AG04450 (cell line): ENCODE measurements at places on chromosomes 4 and X.

DNA sequence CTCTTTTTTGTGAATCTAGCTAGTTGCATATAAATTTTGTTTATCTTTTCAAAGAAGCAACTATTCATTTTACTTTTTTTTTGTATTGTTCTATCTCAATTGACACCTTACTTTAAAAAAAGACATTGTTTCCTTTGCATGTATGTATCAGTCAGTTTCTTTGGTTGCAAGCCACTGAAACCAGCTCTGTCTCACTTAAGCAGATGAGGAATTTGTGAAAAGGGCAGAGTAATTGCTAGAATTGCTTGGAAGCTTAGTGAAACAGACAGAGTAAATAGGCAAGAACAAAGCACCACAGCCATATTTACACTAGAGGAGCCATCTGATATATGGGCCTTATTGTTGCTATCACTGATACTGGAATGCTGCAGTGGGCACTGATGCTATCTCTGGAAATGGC lies 231.4 kb upstream of the KLF8 start:
- no peak for DNase-seq

DNA sequence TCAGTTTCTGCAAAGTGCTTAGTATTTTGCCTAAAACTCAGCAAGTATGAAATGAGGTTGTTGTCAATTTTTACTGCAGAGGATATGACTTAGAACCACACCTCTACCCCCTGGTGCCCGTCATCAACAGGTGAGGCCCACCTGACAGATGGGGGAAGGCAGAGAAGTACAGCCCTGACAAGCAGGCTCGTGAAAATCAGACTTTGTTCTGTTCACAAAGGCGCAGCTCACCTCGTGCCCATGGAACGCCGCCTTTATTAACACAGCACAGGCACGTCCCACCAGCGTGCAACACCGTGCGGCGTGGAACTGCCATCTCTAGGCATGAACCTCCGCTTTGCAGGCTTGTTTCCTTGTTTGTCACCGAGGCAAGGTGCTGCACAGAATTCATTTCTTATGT lies 13.3 kb downstream of the CYP4V2 start:
- no peak for DNase-seq

DNA sequence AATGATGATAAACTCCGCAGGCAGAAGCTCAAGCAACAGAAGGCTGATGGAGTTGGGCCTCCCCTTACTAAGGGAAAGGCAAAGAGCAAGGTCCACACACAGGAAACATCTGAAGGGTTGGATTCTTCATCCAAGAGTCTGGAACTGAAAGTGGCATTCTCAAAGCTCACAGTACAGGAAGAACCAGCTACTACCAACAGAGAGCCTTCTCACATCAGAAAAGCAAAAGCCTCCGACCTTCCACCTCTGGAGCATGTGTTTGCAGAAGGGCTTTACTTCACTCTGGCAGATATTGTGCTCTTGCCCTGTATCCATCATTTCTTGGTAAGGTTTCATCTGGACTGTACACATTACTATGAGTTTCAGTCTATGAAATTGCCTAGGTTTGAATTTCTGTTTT lies 10.6 kb downstream of the GSTCD start:
- no peak for DNase-seq

DNA sequence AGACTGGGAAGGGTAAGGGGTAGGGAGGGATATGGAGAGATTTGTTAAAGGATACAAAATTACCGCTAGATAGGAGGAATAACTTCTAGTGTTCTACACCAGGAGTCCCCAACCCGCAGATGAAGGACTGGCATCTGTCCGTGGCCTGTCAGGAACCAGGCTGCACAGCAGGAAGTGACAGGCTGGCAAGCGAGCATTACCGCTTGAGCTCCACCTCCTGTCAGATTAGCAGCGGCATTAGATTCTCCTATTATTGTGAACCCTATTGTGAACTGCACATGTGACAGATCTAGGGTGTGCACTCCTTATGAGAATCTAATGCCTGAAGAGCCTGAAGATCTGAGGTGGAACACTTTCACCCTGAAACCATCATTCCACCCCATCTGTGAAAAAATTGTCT lies 27.9 kb upstream of the BBS7 start:
- no peak for DNase-seq

DNA sequence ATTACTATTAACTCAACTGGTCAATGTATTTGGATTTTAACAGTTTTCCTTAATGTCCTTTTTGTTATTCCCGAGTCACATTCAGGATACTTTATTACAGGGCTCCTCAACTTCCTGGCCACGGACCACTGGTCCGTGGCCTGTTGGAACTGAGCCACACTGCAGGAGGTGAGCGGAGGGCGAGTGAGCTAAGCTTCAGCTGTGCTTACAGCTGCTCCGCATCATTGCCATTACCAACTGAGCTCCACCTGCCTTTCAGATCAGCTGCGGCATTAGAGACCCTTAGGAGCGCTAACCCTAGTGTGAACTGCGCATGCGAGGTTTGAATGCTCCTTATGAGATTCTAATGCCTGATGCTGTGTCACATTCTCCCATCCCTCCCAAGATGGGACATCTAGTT lies 591.7 kb downstream of the CCSER1 start:
- no peak for DNase-seq

DNA sequence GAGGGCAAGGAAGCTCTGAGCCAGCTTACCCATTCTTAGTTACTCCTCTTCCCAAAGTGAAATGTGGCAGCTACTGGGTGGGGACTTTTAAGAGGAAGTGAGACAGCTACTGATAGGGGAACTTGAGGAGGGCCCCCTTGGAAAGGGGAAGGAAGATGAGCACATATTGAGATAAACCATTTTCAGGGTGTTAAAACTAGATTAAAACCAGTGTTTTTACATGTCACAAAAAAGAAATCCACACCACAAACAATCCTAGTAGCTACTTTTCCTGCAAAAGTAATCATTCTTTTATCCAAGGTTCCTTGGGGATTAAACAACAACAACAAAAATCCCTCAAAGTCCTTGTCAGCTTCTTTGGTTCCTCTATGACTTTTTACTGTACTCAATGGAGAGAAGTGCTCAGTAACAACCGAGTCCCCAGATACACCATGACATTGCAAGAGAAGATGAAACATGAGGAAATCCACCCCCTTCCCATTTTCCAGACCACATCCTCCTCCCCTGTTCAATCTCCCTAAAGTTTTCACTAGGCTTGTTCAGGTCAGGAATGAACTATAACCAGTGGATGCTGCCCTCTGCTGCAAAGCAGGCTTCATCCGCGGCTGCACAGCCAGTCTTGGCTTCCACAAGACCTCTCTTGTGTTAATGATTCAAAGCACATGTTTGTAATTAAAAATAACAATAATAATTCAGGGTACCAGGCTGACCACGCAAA lies 113.5 kb upstream of the TMEM164 start:
- DNase-seq = no peak

- no peak for DNase-seq
These were observed 112.3 kb upstream of the BANK1 start for GRCh38 chr4:101678180-101678579.

- no peak for DNase-seq
These were observed 23.1 kb upstream of the LRAT start for GRCh38 chr4:154720618-154721267.

GRCh38 chrX:65769564-65770292 lies 102.3 kb downstream of the MSN start:
- DNase-seq = no peak

DNA sequence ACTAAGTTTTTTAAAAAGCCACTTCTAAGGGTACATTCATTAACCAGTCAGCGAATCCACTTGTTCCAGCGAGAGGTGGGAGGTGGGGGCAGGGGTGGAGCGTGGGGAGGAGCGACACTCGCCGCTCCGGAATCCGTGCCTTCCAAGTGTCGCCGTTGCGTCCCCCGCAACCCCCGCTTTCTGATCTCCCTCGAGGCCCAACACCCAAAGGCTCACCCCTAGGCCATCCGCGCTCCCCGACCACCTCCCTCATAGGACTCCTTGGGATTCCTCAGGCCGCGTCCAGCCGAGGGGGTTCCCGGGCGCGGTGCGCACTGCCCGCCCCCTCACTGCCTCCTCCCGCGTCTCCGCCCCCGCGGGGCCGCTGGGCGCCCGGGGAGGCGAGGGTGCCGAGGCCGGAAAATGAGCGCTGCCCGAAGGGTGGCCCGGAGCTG lies 108.1 kb upstream of the STOX2 start:
- no peak for DNase-seq

DNA sequence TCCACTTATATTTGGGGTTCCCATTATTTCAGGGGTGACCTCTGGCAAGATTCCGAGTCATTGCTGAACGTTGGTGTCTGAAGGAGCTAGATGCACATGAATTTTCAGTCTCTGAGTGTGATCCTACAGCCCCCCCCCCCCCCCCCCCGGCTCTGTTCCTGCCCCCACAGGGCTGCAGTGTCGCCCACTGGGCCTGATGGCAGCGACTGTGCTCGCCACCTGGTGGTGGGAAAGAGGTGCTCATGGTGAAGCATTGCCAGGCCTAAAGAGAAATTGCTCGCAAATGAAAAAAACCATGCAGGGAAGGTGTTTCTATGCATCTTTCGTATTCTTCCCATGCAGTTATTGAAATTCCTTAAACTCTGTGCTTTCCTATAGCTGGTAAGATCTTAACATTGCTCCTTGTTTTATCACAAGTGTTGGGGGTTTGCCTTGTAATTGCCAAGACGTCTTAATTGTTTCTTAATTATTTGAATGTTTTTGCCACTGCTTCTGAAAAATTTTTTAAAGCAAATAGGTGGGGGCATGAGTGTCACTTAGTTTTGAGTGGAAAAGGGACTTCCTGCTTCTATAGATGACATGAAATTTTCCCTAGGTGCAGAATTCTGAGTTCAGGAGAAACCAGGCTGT lies 63.2 kb downstream of the CLDN22 start:
- no peak for DNase-seq

DNA sequence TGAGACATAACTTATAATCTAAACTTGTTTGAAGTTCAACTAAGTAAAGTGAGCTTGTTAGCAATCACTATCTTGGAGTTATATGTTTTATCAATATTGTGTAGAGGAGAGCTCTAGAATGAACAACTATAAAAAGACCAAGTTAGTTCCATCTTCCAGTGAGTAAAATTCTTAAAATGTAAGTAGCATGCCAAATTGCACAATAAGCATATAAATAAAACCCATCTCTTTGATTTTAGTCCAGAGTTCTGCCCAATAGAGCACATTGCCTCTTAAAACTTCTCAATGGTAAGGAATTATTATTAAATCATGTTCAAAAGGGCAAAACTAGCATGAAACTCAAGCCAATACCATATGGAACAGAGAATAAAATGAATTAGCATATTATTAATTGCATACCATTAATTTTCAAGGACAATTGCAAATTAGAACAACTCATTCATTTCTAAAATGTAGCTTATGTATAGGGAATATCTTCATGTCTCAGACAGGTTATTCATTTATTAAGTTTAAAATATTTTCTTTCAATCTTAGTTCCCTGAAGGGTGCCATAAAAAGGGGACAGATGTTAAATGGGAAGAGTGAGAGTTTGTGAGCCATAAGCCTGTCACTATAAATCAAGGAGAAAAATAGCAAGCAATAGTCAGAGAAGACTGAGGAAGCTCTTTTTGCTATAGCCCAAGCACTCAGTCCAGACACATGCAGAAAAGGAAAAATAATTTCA lies 507.6 kb downstream of the CENPC start:
- no peak for DNase-seq

- DNase-seq = no peak
These were observed 36.1 kb upstream of the DOCK11 start for GRCh38 chrX:118459494-118459893.

DNA sequence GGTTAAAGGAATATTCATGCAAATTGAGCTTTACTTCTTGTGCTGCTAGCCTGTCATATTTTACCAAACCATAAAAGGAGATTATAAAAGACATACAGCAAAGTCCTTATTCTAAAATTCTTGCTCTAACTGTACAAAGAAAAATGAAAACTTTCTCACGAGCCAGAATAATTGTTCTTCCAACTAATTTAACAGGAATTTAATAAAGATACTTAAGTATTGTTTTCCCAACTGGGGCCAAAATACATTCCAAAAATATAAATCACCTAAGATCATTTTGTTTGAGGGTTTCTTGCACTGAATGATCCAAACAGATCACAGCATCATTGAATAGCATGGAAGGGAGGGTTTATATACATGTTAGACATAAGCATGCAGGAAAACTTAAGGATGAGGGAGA lies 127.1 kb upstream of the PCDH18 start:
- no peak for DNase-seq

- DNase-seq = no peak
These were observed 60.6 kb downstream of the RPS6KA3 start for GRCh38 chrX:20205927-20206708.

DNA sequence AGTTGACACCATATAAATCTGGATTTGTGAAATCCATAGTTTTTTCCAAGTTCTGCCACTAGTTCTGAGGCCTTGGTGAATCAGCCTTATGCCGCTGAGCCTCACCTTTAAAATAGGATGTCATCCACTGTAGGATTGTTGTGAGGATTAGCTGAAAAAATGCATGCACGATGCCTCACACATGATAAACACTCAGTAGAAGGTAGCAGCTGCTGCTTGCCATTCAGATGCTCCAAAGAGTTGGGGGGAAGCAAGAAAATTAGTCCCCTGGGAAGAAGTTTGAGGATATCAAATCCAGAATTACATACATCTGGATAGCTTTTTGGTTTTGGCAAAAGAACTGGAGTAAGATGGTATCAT lies 7.4 kb downstream of the MMAA start:
- DNase-seq = no peak

GRCh38 chr4:169017971-169018370 lies 7.9 kb upstream of the CBR4 start:
- DNase-seq = no peak

- no peak for DNase-seq
These were observed 574.8 kb upstream of the DIPK2B start for GRCh38 chrX:45775468-45775867.

GRCh38 chrX:39551762-39552161 lies 546.0 kb downstream of the BCOR start:
- no peak for DNase-seq

GRCh38 chr4:105483840-105484239 lies 10.0 kb upstream of the PPA2 start:
- DNase-seq = no peak

DNA sequence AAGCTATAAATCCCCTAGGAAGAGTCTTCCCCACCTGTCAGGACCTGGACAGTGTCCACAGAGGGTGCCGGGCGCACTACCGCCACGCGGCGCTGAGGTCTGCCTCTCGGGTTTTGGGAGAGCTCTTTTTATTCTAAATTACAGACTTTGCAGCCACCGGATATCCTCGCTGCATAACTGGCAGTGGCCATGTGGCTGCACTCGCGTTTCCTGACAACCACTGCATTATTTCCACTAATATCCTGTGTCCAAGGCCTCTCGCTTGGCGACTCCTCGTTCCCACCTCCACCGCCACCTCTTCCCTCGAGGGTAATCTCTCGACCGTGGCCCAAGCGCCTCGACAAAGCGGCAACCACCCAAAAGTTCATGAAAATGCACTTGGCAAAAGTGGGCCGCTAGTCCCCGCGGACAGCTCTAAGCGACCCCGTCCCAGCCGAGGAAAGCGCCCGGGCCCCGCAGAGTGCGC lies 512 bp upstream of the TMEM131L start:
- no peak for DNase-seq
